Astrocyte (in vitro differentiated cells and primary cell): ENCODE measurements at places on chromosomes 1 and 21. TPM values are rescaled to one million over a fixed set of nuclear protein-coding genes. Genes with fewer than 3 reads are reported as not detected.
A peak's percentile ranks its signal among the peaks of the same experiment; 100 is the strongest.

DNA sequence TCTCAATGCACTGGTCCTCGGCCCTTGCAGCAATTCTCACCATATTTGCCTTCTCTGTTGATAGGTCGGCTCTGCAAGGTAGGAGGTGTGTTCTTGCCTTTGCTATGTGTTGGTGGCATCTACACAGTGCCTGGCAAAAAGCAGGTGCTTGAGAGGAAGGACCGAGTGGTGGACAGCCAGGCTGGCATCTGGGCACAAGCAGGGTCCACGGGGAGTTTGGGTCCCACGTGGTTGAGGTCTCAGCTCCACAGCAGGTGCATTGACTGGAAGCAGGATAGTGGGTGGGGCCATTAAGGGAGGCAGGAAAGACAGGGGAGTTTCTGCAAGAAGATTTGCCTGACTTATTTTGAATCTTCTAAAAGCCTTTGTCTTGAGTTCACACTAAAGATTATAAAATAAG, 81.2 kb upstream of the WNT4 start:
- no peak for DNase-seq

DNA sequence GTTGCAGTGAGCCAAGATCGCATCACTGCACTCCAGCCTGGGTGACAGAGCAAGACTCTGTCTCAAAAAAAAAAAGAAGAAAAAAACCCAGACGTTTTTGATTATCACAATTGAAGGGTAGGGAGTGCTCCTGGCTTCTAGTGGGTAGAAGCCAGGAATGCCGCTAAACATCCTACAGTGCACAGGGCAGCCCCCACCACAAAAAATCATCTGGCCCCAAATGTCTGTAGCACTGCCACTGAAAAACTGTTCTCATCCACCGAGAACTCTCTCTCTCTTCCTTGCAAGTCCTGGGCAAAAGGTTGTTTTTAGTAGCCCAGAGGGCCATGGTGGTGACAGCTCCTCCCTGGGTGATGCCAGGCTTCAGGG, 35.6 kb upstream of the GPR157 start:
- DNase-seq, result no peak

DNA sequence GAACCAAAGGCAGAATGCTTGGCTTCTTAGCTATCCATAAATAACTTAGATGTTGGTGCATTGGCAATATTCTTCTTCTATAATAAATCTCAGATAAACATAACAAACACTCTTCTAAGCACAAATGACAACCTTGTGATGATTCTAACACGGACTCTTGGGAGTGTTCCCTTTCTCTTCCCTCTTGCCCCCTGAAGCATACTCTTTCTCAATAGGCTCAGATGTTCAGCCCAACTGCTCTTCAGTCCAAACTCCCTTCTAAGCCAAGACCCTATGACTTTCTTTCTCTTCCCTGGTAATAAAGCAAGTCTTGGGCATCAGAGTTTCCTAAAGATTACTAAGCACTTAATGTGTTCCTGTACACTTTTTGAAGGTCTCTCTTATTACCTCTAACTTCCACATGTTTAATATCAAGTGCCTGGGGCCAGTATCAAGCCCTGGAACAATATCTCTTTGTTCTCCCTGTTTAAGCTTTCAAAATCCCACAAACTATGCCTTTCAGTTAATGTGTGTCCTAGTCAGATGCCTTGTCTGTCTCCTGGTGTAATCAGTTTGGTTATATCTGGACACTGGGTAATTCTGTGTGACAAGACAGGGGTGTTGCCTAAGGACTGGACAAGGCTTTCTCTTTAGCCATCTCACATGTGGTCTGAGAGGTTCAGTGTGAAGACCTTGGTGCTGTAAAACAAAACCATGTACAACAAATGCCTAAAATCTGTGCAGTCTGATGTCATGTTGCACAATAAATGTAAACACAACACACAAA, 92.9 kb upstream of the IVNS1ABP start:
- no peak for DNase-seq

DNA sequence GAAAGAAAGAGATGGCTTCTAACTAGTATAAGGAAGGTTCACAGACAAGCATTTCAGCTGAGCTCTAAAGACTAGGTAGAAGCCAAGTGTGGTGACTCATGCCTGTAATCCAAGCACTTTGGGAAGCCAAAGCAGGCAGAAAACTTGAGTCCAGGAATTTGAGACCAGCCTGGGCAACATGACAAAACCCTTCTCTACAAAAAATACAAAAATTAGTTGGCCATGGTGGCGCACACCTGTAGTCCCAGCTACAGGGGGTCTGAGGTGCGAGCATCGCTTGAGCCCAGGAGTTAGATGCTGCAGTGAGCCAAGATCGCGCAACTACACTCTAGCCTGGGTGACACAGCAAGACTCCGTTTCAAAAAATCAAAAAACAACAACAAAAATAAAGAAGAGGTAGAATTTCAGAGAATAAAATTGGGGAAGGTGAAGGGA, 27.8 kb downstream of the FBXO42 start:
- DNase-seq, result peak; percentile 83

- DNase-seq, result no peak
Observed at GRCh38 chr1:221025501-221025900, 146.3 kb downstream of the HLX start.

- peak; percentile 55 for DNase-seq
Observed at GRCh38 chr1:109823543-109824348, 60.0 kb upstream of the EPS8L3 start.

DNA sequence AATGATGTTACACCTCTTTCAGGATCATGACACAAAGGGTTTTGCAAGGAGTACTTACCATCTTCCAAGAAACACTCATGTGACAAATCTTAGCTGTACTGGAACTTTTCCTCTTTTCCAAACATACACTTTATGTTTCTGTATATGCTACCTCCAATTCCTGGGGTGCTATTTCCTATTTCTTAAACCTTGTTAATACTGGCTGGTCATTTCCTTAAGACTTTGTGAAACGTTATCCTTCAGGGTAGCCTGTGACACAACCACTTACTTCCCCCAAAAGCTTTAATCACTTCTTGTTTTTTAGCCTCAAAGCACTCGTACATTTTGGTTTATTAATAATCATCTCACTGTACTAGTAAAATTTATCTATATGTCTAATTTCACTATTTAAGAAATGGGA, 39.4 kb downstream of the OR10Z1 start:
- no peak for DNase-seq

DNA sequence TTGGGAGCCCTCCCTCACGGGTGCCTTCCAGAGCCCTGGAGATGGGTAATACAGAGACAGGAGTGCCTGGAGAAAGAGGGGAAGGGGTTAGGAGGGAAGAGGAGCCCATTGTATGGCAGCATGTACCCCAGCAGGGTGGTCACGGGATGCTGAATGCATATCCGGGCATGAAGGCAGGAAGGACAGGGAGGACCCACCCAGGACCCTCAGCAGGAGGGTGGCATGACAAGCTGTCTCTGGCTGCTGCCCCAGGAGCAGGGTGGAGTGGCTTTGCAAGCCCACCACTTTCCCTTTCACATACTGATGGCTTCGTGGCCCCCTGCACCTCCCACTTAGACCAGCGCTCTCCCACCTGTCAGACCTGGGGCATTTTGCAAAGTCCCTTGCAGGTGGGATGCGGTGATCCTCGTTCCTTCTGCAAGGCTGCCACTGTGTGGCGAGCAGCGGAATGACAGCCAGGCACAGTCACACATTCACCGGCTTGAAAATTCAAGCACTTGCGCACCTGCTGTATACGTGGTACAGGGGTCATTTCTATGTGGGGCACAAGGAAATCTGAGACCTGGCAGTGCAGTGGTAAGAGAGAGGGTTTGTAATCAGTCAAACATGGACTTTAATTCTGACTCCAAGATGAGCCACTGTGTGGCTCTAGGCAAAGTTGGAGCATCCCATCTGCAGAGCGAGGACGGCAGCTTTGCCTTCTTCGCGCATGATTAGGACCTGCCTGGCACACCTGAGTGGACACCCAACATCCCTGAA, 53.2 kb upstream of the TMEM51 start:
- DNase-seq, result peak; percentile 4

- DNase-seq, result no peak
Observed at GRCh38 chr1:183814121-183814681, 9.3 kb downstream of the RGL1 start.

DNA sequence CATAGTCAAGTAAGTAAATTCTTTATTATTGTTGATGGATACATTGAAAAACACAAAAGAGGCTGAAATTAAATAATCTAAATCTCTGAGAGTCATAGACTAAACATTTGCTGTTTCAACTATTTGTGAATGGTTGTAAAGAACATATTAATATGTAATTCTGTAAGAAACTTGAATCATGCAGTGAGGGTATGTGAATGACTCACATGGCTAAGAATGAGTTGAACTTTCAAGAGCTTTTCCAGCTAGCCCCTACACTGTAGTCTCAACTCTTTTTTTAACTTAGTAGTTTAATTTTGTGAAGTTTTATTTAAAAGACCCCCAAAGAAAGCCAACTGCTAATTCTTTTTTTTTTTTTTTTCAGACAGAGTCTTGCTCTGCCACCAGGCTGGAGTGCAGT, 588.1 kb downstream of the DPYD start:
- DNase-seq, result peak; percentile 90

- DNase-seq, result no peak
Observed at GRCh38 chr1:227568593-227568992, 5.2 kb downstream of the ZNF678 start.

DNA sequence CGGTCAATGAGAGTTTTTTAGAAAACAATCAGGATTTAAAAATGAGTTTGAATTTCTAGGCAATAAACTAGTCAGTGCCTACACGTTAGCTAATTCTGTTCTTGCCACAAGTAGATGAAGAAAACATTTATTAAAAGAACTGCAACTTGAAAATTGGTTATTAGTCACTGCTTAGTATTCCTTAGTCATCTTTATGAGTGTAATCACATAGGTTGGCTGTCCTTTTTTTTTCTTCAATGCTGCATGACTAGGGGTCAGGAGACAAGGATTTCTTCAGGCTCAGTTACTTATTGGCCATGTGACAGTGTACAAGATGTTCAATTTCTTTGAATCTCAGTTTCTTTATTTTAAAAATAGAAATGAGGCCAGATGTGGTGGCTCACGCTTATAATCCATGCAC, 17.1 kb downstream of the SOAT1 start:
- peak; percentile 89 for DNase-seq

HSD3B2 gene
- total RNA-seq, result not detected in 2 replicates

DNA sequence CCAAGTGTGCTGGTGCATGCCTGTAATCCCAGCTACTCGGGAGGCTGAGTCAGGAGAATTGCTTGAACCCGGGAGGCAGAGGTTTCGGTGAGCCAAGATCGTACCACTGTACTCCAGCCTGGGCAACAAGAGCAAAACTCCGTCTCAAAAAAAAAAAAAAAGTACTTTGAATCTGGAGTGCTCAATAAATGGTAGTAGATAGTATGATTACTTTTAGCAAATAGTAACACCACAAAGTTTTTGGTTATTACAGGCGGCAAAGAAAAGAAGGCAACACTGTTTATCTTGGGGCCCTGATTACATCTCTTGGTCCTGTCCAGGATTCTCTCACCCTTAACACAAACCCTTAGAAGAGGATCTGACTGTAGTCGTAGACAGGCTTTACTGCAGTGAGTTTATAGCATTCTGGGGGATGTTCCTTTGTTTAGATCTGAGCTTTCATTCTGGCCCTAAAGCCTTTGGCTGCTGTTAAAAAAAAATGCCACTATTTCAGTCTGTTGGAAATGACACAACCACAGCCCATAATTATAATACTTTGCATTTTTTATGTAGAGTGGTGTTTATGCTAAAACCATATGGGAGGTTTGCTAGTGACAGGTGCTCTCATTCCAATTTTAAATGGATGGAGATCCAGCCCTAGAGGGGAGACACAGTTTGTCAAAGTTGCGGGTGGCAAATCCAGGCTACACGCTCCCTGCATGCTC, 79.7 kb upstream of the SLC2A1 start:
- no peak for DNase-seq

DNA sequence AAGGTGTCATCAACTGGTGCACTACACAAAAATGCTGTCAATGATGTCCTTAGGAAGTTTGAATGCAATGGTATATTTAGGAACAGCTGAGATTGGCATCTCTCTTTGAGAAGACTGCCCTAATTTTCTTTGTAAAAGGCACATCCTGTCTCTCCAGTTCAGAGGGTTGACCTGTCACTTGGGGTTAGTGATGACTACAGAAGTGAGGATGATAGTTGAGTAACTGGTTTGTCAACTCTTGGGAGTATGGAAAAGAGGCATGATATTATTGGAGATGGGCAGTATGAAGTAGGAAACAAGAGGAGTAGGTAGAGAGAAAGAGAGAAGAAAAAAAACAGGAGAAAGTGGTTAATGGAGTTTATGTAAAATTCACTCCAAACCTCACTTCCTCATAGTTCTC, 40.4 kb upstream of the PIGC start:
- DNase-seq, result no peak

KRTAP13-2 gene
- not detected in 2 replicates for total RNA-seq

NRIP1 gene
- total RNA-seq, result 46.7 and 55.5 TPM in 2 replicates

ADGRB2 gene
- 25.1 and 25.8 TPM in 2 replicates for total RNA-seq

- DNase-seq, result peak; percentile 29
Observed at GRCh38 chr1:231162297-231162969, 575 bp downstream of the TRIM67 start.

GRCh38 chr21:42809577-42810475, 69.5 kb downstream of the WDR4 start:
- DNase-seq, result no peak
